Inflammatory macrophage (primary cell): ENCODE measurements at places on chromosomes 2 and 18.

DNA sequence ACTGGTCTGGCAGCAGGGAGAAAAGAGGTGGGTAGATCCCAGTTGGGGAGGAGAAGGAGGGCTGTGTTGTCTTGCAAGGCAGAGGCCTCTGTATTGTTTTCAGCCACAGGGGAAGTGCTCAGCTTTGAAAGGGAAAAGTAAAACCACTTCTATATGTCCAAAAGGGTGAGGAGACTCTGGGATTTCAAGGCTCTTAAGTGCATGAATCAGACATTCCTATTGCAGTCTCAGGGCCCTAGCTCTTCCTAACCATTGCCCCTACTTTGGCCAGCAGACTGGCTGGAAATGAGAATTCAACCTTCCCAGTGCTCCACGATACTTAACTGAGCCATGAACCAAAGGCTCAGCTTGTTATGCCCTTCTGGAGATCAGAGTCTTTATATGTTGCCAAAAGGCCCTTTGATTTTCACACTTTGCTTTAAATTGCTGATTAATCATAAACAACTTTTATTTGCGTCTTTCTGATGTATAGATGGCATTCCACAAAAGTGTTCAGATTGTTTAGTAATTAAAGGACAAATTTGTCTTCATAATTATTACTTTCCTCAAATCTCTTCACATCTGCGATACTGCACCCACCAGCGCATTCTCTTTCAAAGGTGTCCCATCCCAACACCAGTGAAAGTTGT, 313.8 kb upstream of the MMADHC start:
- DNase-seq: no peak

- no peak for DNase-seq
Observed at GRCh38 chr18:21265971-21266673, 24.1 kb downstream of the GREB1L start.

DNA sequence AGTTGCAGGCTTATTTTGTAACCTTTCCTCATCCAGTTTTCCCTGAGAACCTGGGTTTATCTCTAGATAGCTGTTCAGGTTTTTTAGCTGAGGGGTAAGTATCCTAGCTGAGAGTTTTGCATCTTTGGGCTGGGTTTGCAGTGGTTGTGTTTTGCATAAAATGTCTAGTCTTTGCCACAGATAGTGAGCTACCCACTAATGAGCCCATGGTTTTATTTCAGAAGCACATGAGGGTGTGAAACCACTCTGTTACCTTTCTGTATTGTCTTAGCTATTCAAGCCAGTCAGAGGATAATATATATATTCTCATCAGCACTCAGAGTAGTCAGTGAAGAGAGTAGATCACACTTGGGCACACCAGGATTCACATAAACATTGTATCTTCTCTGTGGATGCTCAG, 24.6 kb upstream of the TXNDC2 start:
- no peak for DNase-seq

DNA sequence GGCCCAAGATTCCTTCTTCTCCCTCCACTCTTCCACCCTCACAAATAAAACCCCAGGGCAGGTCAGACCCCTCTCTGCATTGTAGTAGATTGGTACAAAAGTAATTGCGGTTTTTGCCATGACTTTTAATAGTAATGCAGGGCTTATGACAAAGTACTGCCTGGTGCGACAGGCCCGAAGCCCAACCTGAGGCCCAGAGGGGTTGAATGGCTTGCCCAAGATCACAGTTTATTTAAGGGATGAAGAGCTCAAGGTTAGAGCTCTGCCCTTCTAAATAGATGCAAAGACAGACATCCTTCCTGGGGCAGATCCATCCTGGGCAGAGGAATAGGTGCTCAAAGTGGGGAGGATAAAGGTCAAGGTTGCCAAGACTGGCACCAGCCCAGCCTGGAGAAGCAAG, 899 bp upstream of the PSTPIP2 start:
- no peak for DNase-seq

GRCh38 chr2:112916625-112917247, 5.8 kb downstream of the IL37 start:
- no peak for DNase-seq

GRCh38 chr2:220811115-220811514, 761.0 kb downstream of the EPHA4 start:
- DNase-seq: no peak

- DNase-seq: no peak
Observed at GRCh38 chr2:220226546-220226945, 599.1 kb downstream of the SLC4A3 start.

DNA sequence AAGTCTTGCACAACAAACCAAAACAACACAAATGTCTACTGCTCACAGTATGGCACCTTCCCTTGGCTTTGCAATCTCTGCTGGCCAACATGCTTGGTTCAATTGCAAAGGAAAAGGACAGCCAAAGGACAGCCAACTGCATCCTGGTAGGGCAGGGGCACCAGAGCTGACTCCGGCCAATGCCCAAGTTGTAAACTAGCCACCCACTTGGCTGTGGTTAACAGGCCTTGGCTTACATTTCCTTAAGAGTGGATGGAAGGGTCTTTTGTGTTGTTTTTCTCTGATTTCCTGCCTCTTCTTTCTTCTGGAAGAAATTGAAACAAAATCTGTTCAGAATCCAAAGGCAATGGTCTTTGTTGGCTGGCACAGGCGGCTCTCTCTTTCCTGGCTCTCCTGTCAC, 119.1 kb upstream of the TRIB2 start:
- DNase-seq: no peak

DNA sequence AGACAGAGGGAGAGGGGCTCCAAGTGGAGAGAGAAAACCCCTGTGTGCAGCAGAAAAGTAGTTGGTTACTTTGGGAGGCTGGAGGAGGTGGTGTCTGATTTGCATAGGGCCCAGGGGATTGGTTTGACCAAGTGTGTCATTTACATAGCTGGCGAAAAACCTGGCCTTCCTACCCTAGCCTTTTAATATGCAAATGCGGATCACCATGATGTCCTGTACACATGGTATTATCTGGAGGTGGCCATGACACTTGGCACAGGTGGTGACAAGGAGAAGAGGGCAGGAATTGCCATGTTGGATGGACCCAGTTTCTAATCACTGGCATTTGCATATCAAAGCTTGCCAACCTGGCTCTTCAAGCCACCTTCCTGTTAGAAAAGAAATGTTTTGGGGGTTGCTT, 120.8 kb upstream of the CHAC2 start:
- no peak for DNase-seq

DNA sequence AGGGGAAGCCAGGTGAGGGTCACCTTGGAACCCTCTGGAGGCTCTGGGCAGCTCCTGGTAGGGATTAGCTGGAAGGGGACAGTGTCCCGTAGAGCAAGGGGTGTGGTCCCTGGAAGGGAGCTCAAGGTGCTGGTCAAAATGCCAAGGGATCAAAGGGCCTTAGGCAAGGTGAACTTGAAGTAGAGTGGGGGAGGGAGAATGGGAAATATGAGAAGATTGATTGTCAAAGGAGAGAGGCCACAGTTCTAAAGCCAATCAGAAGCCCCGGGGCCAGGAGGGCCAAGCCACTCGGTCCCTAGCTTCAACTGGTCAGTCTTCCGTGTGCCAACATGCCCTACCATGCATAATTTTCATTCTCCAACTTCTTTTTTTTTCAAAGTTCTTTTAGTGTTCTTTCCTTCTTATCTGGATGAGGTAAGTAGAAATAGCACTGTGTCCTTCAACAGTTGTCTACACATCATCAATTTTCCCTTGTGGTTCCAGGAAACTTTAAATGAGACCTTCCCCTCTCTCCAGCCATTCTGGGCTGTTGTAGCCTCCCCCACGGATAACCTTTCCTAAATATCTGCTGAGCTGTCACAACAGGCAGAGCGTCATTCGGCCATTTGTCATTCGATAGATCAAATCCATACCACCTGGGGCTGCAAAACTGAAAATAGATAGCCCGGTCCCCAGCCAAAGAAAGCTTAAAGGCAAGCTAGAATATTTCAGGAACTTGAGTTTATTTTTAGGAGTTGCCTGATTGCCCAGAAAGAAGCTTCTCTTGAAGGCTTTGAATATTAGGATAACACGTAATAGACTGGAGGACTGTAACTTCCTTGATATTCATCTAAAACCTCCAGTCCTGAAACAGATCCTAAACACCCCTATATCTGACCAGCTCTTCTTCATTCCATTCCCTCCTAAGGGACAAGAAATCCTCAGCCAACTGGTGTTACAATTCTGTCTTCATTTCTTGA, 83.3 kb downstream of the ALPK2 start:
- no peak for DNase-seq

DNA sequence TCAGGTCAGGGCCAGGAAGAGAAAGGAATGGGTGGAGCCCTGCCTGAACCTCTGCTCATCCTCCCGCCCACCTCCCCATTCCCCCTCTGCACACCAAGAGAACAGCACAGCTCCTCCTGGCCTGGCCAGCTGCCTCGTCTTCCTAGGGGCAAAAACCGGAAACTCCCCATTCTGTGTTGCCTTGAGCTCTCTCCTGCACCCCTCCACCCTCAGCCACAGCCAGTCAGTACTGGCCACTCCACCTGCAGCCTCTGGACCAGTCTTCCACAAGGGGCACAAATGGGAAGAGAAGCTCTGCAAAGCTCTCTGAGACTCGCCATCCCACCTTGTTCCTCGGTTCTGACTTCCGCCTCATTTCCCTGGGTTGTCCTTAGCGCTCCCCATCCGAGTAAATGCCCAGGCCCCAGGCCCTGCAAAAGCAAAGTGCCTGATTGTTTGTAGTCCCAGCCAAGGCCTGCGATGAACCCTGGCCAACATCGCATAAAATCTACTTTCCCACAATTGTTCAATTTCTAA, 39.3 kb upstream of the SLC35G4 start:
- DNase-seq: no peak

DNA sequence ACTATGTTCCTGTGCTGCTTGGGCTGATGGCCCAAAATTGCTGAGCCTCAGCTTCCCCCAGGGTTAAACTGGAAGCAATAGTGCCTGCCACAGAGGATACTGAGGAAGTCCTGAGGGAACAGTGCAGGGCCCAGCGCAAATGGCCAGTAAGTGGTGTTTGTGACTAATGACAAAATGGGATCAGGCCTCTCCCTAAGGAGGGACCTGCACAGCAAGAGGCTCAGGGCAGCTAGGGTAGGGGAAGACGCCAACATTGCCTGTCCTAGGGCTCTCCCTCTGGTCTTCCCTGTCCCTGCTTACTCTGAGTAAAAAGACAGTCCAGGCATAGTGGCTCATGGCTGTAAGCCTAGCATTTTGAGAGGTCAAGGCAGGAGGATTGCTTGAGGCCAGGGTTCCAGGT, 37.8 kb downstream of the INO80C start:
- no peak for DNase-seq

DNA sequence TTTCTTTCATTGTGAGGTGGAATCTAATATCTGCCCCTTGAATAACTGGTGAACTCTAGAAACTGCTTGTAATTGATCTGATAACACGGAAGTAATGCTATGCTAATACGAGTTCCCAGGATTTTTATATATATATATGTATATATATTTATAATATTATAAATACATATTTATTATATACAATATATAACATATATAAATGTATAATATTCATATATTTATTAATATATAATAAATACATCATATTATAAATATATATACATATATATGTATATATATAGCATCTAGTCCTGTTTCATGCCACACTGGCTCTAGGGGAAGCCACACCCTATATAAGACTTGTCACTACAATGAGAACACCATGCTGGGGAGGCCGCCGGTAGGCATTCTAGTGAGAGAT, 156.7 kb upstream of the CDH19 start:
- DNase-seq: no peak

DNA sequence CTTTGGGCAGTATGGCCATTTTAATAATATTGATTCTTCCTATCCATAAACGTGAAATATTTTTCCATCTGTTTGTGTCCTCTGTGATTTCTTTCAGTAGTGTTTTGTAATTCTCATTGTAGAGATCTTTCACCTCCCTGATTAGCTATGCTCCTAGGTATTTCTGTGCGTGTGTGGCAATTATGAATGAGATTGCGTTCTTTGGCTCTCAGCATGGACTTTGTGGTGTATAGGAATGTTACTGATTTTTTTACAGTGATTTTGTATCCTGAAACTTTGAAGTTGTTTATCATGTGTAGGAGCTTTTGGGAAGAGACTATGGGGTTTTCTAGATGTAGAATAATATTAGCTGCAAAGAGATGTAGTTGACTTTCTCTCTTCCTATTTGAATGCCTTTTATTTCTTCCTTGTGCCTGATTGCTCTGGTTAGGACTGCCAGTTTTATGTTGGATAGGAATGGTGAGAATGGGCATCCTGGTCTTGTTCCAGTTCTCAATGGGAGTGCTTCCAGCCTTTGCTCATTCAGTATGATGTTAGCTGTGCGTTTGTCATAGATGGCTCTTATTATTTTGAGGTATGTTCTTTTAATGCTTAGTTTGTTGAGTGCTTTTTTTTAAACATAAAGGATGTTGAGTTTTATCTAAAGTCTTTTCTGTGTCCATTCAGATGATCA, 27.0 kb upstream of the THUMPD2 start:
- no peak for DNase-seq

GRCh38 chr18:933082-933481, 28.4 kb downstream of the ADCYAP1 start:
- DNase-seq: no peak

- DNase-seq: no peak
Observed at GRCh38 chr2:151306621-151307020, 17.2 kb upstream of the NMI start.

DNA sequence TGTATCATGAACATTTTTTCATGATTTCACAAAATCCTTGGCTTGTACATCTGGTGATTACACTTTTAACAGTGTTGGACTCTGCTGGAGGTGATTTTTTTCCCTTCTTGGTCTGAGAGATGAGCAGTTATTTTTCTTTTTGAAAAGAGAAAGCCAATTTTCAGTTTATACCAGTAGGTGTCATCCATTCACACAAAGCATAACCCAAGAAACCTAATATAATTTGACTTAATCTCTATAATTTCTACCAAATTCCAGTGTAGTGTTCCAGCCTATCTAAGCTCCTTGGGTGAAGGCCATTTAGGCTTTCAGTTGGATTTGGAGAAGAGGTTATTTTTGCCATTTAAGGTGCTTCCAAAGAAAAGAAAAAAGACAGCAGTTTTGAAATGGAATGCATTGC, 7.7 kb upstream of the ICOS start:
- DNase-seq: peak; percentile 41

DNA sequence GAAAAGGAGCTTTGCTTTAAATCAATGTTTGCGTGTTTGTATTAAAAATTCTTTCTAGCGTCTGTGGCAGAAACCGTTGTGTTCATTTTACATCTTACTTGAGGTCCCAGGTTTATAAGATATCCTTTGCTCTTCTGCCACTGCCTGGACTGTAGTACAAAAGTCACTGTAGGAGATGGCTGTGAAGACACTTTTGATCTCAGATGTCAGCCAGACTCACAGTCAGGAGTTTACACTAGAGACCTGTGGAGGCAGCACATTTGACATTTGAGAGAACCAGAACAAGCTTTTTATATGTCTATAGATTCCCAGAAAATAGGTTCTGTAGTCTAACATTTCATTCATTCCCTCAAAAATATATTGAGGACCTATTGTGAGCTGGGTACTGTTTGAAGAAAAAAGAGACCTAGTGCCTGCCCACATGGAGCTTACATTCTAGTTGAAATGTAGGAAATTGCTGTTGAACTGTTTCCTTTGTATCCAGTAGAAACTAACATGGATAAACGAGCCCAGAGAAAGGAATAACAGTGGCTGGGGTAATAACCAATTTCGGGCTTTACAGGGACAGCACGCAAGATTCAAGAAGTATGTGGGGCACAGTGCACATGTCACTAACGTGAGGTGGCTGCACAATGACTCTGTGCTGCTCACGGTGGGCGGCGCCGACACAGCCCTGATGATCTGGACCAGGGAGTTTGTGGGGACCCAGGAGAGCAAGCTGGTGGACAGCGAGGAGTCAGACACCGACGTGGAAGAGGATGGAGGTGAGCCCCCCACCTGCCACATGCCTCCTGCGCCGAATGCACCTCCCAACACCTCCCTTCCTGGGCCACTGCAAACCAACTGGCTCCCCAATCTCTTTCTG, 122.3 kb downstream of the RTN4 start:
- DNase-seq: no peak
